ENCODE measurements at places on chromosomes 13 and 19.

- no peak for DNase-seq
These were observed at the start of gene ATP4A for GRCh38 chr19:35563207-35563829. Gene ATP4A (minus strand): TSS chr19:35563658. CDS start chr19:35563629, 29 bp downstream.

DNA sequence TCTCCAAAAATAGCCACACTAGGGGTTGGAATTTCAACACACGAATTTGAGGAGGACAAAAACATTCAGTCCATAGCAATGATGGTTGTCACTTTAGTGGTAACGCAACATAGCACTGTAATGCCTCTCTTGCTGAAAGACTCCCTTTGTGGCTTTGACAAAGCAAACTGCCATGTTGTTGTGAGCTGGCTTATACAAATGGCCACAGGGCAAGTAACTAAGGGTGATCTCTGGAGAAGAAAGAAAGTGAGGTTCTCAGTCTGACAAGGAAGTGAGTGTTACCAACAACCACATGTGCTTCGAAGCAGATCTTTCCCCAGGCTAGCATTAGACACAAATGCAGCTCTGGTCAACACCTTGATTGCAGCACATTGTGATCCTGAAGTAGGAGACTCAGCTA lies 79.1 kb upstream of the PCDH17 start:
- no peak for DNase-seq

DNA sequence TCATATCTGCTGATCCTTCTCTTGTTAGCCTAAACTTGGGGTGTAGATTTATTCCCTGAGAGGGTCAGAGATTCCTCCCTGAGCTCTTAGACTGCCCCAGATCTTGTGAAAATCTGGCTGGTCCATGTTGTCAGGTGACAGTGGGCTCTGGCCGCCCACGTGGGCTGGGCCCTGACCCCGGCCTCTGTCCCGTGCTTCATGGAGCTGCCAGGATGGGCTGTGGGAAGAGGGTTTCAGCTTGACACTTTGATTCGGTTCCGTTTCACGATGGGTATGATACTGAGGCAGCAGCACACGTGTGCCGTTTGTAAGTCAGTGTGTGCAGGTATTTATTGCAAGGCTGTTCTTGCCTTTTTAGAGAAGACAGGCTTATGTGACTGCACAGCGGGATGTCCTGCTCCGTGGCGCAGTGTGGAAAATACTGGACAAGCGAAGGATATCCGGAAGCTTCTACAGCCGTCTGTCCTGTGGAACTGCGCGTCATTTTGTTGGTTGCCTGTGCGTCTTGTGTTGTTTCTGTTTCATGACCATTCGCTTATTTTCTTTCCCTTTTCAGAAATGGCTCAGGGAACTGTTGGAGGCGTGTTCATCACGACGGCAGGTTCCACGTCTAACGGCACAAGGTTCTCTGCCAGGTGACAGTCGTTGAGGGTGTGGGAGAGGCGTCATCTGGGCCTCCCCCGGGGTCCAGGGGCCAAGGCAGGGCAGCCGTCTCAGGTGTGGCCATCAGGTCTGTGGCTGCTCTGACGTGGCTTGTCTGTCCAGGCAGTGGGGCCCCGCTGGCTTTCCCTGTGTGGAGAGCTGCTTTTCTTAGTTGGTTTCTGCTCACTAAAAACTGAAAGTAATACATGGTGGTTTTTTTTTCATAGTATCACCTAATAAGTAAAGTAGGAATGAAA lies 20.5 kb downstream of the ATP4B start:
- DNase-seq = no peak

GRCh38 chr19:34310494-34310981 lies 54.5 kb upstream of the GPI start:
- peak; percentile 18 for DNase-seq

GRCh38 chr13:73508841-73509240 lies 450.0 kb downstream of the KLF5 start:
- DNase-seq = no peak

GRCh38 chr19:5436106-5436947 lies 18.9 kb upstream of the ZNRF4 start:
- peak; percentile 29 for DNase-seq

DNA sequence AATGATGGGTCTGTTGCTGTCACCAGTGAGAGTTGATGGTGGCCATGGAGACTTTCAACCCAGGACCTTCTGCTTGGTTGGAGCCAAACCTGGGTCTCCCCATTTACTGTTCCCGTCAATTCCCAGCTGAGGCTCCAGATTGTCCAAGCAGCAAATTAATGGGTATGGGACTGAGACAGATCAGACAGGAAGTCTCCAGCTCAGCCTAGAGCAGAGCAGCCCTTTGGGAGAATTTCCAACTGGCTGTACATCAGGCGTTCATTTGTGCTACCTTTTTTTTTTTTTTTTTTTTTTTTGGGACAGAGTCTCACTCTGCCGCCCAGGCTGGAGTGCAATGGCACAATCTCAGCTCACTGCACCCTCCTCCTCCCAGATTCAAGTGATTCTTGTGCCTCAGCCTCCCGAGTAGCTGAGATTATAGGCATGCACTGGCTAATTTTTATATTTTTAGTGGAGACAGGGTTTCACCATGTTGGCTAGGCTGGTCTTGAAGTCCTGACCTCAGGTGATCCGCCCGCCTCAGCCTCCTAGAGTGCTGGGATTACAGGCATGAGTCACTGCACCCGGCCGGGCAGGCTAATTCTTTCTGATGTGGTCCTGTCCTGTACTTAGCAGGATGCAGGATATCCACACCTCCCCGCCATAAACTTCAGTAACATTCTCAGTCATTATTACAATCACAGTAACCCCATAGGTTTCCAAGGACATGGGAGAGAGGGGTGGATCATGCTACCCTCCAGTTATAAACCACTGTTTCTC lies 9.3 kb downstream of the MAP3K10 start:
- no peak for DNase-seq

DNA sequence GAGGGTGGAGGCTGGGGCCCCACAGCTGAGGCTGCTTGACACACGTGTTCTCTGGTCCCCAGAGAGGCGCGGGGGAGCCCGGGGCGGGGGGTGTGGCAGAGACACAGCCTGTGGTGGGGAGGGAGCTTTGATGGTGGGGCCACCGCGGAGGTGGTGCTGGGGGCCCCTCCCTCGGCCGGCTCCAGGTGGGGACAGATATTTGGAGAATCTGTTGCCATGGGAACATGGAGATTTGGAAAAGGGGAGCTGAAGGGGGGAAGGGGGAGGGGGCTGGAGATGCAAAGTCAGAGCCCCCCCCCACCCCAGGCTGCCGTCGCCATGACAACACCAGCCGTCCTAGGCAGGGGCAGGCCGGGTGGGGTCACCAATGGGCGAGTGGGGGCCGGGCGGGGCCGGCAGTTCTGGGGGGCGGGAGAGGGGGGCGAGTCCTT lies 1.2 kb downstream of the PRKCG start:
- DNase-seq = peak; percentile 75

- no peak for DNase-seq
These were observed 14.7 kb upstream of the SOX1 start for GRCh38 chr13:112052213-112052612.

GRCh38 chr19:4313847-4314490 lies 9.6 kb downstream of the FSD1 start:
- DNase-seq = no peak

DNA sequence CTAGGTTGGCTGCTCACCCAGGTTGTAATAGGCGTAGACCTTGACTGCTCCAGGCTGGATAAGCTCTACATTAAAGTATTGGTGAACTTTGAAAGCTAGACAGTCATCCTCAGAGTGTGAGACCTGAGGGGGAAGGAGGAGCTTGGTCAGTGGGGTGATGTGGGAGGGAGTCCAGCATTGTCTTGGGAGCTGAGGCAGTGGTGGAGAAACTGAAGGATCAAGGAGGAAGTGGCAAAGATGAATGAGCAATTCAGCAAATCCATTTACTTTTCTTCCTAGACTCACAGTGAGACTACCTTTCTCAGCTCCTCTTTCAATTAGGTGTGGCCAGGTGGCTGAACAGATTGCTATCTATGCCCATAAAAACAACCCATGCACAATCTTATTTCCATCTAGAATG lies 10.2 kb upstream of the TNFSF14 start:
- no peak for DNase-seq

- DNase-seq = no peak
These were observed 4.4 kb downstream of the GRTP1 start for GRCh38 chr13:113359571-113359970.

DNA sequence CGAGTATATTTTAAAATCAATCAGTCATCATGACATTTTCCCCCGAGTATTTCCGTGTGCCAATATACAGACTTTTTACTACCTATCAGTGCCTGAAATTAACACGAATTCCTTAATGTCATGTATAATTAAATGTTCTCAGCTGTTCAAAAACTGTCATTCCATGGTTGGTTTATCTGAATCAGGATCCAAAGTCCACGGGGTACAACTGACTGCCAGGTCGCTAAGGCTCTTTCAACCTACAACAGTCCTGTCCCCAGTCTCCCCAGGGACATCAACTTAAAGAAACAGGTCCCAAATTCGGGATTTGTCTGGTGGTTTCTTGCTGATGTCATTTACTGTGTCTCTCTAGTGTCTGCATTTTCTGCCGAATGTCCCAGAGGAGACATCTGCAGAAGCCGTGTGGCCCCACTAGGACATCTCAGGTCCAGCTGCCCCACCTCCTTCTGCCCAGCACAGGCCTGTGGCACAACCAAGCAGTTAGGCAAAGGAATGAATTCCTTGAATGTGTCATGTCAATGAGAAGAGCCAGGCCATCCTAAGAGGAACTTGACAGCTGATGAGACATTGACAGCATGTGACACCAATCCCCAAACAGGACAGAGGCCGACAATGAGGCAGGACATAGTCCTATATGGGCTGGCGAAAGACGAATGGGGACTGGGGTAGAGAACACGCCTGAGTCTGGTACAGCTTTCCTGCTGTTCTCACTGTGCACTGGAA lies 109.5 kb downstream of the STK24 start:
- DNase-seq = peak; percentile 41
